ENCODE measurements at places on chromosomes 11 and 22. TPM values are rescaled to one million over a fixed set of nuclear protein-coding genes. Genes with fewer than 3 reads are reported as not detected.

Gene NDUFV1
- 155 TPM for polyA plus RNA-seq

Gene WNT11
- 22.0 TPM for polyA plus RNA-seq

Gene GAB4
- not detected for polyA plus RNA-seq

Gene PATE1
- polyA plus RNA-seq, result not detected

Gene ANO9
- polyA plus RNA-seq, result 0.53 TPM

Gene DCDC1
- 0.08 TPM for polyA plus RNA-seq

Gene MRGPRF
- 17.4 TPM for polyA plus RNA-seq

Gene OSBP2
- 4.4 TPM for polyA plus RNA-seq

Gene GUCY1A2
- polyA plus RNA-seq, result 5.9 TPM

Gene DDX25
- 0.62 TPM for polyA plus RNA-seq

Gene GGTLC3
- polyA plus RNA-seq, result not detected

Gene TTC9C
- 28.3 TPM for polyA plus RNA-seq

Gene CYTH4
- polyA plus RNA-seq, result 10.0 TPM

Gene LGALS12
- polyA plus RNA-seq, result 4.8 TPM

Gene CBLIF
- not detected for polyA plus RNA-seq

Gene PAX6
- polyA plus RNA-seq, result not detected

Gene KIF18A
- 3.2 TPM for polyA plus RNA-seq

Gene SYT7
- 3.4 TPM for polyA plus RNA-seq

Gene CDC42EP1
- polyA plus RNA-seq, result 53.9 TPM

Gene CECR2
- polyA plus RNA-seq, result 30.5 TPM

Gene MMP8
- polyA plus RNA-seq, result 0.10 TPM

Gene NLRP14
- not detected for polyA plus RNA-seq

Gene CDC42BPG
- polyA plus RNA-seq, result 1.0 TPM

Gene CTSF
- polyA plus RNA-seq, result 27.0 TPM

Gene GLYAT
- polyA plus RNA-seq, result not detected

Gene SMIM35
- 0.76 TPM for polyA plus RNA-seq

Gene MRGPRX4
- not detected for polyA plus RNA-seq

Gene MRGPRX3
- polyA plus RNA-seq, result not detected

Gene SPTY2D1
- polyA plus RNA-seq, result 12.9 TPM

Gene UPK2
- 1.2 TPM for polyA plus RNA-seq

Gene MMP3
- polyA plus RNA-seq, result not detected

Gene RIBC2
- 1.9 TPM for polyA plus RNA-seq

Gene SCN4B
- 3.7 TPM for polyA plus RNA-seq

Gene PLAAT5
- 4.6 TPM for polyA plus RNA-seq

Gene GRM5
- polyA plus RNA-seq, result 0.05 TPM

Gene SHANK3
- polyA plus RNA-seq, result 22.7 TPM

Gene RASGRP2
- 43.6 TPM for polyA plus RNA-seq

Gene ELFN2
- polyA plus RNA-seq, result 1.1 TPM

Gene TSPO
- polyA plus RNA-seq, result 78.0 TPM

Data from hindlimb muscle (tissue), 1 donor.